ENCODE measurements at places on chromosomes 2 and 18.
A peak's percentile ranks its signal among the peaks of the same experiment; 100 is the strongest.

GRCh38 chr18:77785415-77785975 is 535.8 kb downstream of the GALR1 start:
- no peak for DNase-seq

DNA sequence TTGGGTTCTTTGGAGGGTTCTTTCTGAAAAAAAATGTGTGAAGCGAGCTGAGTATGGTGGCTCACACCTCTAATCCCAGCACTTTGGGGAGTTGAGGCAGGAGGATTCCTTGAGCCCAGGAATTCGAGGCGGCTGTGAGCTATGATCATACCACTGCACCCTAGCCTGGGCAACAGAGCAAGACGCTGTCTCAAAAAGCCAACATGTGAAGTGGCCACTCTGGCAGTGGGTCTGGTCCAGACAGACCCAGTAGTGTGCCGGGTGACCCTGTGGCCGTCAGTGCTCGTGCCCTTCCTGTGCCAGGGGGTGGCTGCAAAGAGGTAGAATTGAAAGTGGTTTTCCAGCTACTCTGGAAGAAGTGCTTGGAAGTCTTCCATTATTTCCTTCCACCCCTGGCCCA is 11.6 kb downstream of the KLF11 start:
- DNase-seq: no peak

DNA sequence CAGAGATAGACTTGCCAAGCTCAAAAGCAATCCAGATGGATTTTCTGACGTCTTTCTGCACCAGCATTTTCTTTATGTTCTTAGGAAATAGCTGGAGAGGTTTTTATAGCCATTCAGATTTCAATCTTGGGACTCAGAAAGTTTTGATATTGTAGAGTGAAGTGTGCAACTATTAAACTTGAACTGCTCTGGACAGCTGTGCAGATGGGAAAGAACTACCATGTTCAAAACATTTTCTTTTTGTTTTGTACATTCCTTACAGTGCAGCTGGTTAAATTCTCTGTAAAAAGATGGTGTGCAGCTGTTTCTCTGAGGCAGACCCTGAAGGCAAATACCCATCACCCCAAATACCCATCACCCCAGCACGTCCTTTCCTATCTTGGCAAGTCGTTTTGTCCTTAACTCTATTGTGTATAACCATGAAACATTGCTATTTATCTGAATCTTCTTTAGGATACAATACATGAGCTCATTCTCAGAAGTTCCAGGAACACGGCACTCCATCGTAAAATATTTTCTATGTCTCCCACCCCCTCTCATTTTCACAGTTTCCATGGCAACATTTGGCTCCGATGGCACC is 38.8 kb downstream of the AQP4 start:
- no peak for DNase-seq

DNA sequence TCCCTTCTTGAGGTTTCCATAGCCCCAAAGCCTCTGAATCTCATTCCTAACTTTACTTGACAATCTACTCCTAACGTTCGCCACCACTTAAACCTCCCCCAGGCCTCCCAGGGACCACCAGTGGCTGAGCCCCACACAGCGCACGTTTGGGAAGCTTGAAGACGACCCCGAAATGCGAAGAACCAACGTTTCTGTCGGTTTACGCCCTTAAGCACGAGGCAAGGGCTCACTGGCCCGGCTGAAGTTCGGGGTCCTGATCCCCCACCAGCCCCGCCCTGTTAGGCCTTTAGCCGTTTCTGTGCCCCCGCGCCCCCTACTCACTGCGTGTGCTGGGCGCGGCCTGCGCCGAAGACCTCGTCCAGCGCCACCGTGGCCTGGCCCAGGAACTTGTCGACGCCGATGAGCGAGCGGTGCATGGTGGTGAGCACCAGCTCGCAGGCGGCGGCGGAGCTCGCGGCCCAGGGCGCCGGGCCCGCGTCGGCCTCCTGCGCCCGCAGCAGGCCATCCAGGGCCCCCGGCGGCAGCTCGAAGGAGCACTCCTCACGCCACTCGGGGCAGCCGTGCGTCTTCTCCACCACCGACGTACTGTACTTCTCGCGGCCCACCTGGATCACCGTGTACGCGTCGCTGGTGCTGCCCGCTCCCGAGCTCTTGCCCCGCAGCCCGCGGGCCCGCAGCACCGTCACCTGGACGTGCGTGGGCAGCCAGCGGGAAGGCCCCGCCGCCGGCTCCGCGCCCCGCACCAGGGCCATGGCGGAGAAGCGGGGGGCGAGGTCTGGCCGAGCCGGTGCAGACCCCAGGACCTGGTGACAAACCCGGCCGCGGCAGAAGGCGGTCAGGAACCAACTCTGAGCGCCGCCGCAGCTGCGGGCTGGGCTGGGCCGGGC is 479 bp downstream of the RAB11FIP5 start:
- peak; percentile 46 for DNase-seq

DNA sequence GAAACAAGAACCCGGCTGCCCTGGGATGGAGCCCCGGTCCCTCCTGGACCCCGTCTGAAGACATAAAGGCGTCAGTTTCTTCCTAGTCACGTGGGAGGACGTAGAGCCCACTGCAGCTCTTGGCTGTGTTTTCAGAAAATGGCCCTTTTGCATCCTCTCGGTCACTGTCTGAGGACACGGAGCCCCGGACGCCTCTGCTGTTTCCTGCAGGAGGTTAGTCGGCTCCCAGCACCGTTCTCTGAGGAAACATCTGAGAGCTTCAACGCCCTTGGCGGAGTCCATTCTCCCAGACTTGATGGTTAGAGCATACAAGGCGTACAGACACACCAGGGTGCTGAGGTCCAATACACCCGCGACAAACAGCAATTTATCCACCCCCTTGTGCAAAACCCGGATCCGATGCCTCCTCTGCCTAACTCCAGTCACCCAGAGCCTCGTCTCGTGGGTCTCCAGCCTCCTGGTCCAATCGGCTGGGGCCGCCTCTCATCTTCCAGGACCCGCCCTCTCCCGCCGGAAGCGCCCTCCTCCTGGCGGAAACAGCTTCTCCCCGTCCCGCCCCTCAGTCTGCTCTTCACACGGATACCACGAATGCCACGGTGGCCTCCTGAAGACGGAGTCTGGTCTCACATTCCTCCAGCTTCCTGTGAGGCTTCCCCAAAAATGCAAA is 119.4 kb downstream of the TMEM18 start:
- no peak for DNase-seq

- DNase-seq: no peak
Measured at GRCh38 chr2:43164686-43165085, 61.7 kb downstream of the ZFP36L2 start.

DNA sequence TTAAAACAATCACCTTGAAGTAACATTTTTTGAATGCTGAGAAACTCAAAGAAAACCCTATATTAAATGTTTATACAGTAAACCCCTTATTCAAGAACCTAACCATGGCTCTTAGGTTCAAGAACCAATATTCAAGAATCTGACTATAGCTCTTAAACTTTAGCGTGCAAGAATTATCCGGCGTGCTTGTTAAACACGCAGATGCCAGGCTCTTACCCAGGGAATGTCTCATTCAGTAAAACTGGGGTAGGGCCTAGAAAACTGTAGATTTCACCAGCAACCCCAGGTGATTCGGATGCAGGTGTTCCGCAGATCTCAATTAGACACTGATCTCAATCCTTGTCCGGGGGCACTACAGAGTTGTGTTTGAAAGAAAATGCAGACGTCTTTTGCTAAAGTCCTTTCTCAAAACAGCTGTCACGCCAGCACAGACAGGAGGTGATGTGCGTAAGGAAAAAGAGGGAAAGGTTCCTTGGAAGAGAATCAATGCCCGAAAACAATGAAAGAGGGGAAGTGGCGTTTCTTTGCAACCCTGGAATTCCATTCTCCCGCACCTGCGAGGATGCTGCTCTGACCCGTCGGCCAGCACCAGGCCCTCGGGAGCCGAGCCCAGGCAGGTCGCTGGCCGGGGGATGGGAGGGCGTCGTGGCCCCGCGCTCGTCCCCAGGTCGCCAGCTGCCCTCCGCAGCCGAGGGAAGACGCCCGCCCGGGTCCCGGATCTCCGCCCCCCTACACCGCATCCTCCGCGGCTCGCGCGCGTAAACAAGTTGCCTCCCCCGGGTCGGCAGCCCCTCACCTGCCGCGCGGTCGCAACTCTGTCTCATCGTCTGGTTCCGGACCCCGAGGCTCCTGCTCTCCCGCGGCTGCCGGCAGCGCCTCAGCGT is 851 bp downstream of the EIF2AK3 start:
- peak; percentile 19 for DNase-seq

DNA sequence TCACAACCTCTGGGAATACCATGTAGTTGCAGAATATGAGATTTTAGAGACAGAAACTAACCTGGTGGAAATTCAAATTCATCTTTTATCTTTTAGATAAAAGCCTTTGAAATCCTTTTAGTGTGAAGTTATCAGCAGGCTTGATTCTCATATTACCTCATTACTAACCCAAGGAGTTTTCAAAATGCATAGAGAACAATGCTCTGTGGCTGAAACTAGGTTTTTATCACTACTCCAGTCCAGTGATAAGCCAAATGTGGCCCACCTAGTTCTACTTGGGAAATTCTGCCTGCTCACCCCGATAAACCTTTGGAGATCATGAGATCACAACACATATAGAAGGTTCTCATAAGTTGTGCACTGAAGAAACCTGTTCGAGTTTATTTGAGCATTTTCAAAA is 121.7 kb downstream of the MMADHC start:
- no peak for DNase-seq
